ENCODE measurements at places on chromosomes 13 and 19.

DNA sequence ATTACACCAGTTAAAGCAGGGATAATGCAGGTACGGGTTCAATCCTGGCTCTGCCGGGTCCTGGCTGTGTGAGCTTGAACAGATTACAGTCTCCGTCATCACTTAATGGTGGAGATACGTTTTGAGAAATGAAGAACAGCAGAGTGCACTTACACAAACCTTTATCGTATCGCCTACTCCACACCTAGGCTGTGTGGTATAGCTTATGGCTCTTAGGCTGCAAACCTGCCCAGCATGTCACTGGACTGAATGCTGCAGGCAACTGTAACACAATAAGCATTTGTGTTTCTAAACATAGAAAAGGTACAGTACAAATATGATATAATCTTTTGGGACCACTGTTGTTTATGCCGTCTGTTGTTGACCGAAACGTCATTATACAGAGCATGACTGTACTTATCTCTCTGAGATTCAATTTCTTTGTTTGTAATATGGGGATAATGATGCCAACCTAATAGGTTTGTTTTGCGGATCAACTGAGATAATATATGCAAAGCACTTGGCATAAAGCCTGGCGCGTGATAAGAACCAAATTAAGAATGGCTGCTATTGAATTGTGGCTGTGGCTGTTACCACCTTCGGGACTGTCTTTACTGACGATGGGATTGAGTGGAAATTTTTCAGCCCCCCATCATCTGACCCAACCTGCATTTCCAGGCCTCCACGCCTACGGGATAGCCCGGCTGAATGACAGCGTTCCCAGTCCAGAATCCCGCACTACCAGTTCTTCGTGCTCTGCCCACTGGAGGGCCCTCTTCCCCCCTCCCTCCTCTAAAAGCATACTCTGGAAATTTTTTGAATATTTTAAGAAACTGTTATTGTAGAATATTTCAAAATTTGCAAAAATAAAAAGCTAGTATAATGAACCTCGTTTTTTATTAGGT lies 11.2 kb downstream of the KRTDAP start:
- DNase-seq, result no peak

GRCh38 chr13:45073809-45074208 lies 46.5 kb upstream of the GTF2F2 start:
- DNase-seq, result no peak

- DNase-seq, result no peak
Observed at GRCh38 chr19:13315495-13315894, 165.3 kb downstream of the IER2 start.

- no peak for DNase-seq
Observed at GRCh38 chr19:4210166-4210731, 19.1 kb upstream of the EBI3 start.

- DNase-seq, result no peak
Observed at GRCh38 chr13:95452375-95452774, 100.1 kb upstream of the CLDN10 start.

GRCh38 chr13:34020388-34020787 lies 202.4 kb downstream of the RFC3 start:
- no peak for DNase-seq

GRCh38 chr19:33114312-33114711 lies 17.6 kb upstream of the WDR88 start:
- DNase-seq, result no peak

DNA sequence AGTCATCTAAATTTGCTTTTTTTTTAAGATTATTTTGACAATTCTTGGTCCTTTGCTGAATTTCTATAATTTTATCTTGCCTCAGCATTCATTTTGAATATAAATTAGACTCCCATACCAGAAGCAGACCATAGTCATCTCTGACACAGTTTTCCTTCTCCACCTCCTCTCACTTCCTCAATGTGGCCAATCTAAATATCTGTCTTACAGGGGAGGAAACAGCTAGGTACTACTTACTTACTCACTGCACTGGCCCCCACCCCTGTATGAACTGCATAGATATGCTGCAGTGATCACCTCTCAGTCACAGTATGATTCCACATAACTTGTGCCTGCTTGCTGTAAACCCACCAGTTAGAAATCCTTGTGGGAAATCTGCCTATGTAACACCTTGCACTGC lies 665.6 kb downstream of the FGF9 start:
- DNase-seq, result no peak

DNA sequence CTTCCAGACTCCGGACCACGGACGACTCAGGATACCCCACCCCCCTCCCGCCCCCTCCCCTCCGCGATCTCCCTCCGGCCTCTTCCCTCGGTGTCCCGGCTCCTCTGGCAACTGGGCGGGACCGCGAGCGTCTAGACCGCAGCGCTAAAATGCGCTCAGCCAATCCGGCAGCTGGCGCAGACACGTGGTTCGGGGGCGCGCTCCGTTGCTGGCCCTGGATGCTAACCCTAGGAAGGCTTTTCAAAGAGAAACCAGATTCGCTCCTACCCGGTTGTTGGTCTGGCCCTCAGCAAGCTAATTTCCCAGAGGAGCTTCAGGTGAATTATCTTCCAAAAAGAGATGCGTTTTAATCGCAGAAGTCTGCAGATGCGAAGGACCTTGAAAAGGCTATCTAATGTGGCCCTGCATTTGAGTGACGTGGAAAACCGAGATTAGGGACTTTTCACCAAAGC lies at the start of gene DZIP1:
DZIP1 (minus strand) TSS at position 106 of the 452 bp plus-strand sequence. CDS start 2,677 bp downstream, outside the sequence.
- DNase-seq, result peak; percentile 56

DNA sequence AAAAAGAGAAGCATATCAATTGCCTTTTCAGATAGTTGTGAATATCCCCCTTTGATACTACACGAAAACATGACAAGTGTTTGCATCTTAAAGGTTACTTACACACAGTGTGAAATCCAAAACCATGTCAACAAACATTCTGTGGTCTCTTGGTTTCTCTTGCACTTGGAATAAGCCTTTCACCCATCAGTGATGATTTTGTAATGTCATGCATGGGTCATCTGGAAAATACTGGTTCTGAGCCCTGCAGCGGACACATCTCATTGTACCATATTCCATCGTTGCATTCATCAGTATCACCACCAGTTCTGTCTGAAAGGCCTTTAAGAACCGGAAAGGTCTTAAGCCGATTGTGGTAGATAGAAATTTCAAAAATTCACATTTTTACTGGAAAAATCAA lies 65.4 kb upstream of the SOX1 start:
- DNase-seq, result no peak

- DNase-seq, result peak; percentile 24
Observed at GRCh38 chr13:114151031-114151430, 18.6 kb upstream of the RASA3 start.

DNA sequence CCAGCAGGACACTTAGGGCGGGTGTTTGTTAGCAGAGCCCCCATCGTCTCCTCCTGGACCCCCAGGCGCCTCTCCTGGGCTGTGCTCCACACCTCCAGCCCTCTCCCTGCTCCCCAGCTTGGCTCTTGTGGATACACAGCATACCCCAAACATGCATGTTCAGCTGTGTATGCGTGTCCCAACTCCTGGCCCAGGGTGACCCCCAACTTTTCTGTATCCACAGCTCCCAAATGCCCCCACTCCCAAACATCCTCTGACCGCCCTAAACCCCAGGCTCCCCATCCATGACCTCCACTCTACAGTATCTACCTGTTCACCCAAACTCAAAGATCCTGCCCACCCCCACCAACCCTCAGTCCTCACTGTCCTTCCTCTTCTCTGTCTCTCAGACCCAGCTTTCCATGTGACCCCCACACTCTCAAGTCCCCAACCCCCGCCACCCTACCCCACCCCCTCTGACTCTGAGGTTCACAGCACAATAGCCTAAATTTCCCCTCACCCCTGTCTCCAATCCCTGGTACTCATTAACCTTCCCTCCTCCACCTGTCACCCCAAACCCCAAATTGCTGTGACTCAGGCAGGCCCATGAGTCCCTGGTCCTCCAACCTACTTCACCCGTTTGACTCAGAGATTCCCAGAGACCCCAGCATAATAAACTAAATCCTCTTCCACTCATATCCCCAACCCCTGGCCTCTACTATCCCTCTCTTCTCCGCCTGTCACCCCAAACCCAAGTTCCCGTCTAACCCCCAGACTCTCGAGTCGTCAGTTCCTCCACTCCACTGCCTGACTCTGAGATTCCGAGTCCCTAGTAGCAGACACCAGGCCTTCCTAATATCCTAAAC lies 968 bp downstream of the UBE2M start:
- peak; percentile 38 for DNase-seq

DNA sequence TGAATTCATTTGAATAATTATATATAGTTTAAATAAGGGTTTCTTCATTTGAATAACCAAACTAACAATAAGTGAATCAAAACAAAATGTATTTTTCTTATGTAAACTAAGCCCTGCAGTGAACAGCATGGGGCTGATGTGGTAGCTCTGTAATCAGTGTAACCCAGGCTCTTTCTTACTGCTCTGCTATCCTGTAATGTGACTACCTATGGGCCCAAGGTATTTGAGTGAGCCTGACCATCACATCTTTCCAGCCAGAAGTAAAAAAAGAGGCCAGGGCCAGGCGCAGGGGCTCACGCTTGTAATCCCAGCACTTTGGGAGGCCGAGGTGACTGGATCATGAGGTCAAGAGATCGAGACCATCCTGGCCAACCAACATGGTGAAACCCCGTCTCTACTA lies 494.6 kb downstream of the DCT start:
- no peak for DNase-seq

- no peak for DNase-seq
Observed at GRCh38 chr13:76035711-76036110, 399.6 kb downstream of the LMO7 start.

DNA sequence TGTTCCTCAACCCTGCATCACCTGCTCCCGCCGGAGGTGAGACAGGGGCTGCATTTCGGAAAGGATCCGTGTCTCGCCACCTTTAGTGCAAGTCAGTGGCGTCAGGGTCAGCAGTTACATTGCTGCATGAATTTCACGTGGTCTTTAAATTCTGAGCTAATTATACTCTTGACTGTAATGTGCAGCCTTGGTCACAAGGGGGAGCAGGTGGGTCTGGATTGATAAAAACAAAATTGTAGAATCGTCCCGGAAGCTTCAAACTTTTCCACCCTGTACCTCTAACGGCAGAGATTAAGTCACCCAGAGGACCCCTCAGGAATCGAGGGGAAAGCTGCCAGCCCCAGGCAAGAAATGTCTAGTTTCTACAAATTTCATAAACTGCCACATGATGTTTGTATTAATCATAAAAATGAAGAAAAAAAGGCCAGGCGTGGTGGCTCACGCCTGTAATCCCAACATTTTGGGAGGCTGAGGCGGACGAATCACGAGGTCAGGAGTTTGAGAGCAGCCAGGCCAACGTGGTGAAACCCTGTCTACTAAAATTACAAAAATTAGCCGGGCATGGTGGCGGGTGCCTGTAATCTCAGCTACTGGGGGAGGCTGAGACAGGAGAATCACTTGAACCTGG lies 20.2 kb downstream of the BBC3 start:
- peak; percentile 90 for DNase-seq

DNA sequence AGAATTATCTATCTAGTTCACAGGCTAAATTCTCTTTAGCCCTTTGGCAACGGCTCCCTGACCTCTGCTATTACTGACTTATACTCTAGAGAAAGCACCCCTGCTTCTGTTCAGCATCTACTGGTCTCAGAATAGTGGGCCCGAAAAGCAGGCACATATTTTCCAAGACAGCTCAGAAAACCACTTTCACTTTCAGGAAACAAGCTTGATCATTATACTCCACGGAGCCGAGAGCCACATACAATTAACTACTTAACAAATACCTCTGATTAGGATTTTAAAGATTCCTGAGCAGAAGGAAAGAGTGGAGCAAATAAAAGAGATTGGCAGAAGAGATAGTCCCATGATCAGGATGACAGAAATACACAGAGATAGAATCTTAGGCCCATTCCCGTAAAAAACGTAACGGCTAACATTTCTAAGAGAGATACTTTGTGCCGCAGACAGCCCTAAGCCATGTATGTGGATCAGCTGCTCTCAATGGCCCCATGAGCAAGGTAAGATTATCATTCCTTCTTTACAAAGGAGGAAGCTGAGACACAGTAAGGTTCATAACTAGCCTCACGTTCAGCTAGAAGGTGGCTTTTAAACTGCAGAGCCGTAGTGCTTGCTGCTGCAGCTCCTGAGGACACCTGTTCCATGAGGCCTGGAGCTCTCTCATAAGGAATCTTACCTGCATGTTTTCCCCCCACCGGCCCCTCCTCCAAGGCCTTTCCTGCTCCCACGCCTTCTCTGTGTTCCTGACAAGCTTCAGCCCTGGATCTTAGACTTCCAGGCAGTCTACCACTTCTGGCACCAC lies 227.2 kb downstream of the FOXO1 start:
- no peak for DNase-seq

DNA sequence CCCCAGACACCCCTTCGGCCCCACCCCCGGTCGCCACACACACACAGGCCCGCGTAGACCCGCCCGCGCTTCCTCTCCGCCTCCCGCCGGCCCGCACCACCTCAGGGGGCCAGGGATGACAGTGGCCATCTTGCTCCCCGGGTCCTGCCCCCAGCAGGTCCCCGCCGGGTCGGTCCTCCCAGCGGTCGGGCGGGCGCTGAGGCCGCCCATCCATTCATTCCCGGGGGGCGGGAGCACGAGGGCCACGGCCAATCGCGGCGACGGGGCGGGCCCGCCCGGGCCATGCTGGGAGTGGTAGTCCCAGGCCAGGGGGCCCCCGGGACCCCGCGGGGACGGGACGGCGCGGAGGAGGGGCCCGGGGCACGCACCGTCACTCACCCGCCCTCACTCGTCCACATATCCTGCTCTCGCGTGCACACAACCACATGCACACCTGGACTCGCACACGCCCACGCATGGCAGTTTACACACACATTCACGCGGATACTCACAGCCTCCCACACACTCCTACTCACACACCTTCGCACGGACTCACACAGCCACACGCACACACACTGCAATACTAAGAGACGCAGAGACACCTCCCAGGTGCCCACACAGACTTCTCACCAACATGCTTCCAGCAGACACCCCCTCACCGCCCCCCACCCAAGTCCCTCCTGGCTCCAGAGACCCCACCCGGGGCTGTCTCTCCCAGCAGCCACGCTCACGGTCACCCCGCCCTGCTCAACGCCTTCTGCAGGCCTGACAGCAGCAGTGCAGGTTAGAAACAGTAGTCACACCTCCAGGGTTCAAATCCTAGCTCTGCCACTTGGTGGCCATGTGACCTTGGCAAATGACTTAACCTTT lies at the start of gene DPF1:
DPF1 (minus strand) TSS at position 209 of the 849 bp plus-strand sequence; CDS start at position 129, 80 bp downstream.
- DNase-seq, result peak; percentile 81

- DNase-seq, result no peak
Observed at GRCh38 chr19:56133858-56134653, 7.0 kb upstream of the ZNF444 start.

DNA sequence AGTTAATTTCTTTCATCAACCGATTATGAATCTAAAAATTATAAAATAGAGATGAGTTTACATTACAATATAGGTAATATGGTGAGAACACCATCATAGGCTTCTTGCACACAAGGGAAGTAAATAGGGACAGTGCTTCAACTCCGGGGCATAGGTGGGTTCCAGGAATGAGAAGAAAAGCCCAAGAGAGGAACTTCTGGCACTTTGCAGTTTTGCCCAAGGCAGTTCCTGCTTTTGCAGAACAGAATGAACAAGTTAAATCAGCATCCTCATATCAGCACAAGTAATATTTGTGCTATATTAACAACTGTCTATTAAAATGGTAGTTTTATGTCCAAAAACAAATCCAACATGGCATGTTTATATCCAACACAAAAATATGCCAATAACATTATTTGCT lies 60.1 kb downstream of the DACH1 start:
- no peak for DNase-seq

GRCh38 chr13:25286308-25286968 lies 850 bp downstream of the MTMR6 start:
- DNase-seq, result peak; percentile 39

GRCh38 chr19:45492137-45492626 lies 4.7 kb downstream of the RTN2 start:
- DNase-seq, result no peak

Measured in stimulated activated CD8-positive, alpha-beta memory T cell treated with anti-CD3 and anti-CD28 coated beads, Interleukin-4, amount 100 ng/mL, for 48 hours (primary cell).